ENCODE measurements at places on chromosomes 5 and 9. TPM values are rescaled to one million over a fixed set of nuclear protein-coding genes. Genes with fewer than 3 reads are reported as not detected.
A peak's percentile ranks its signal among the peaks of the same experiment; 100 is the strongest.

DNA sequence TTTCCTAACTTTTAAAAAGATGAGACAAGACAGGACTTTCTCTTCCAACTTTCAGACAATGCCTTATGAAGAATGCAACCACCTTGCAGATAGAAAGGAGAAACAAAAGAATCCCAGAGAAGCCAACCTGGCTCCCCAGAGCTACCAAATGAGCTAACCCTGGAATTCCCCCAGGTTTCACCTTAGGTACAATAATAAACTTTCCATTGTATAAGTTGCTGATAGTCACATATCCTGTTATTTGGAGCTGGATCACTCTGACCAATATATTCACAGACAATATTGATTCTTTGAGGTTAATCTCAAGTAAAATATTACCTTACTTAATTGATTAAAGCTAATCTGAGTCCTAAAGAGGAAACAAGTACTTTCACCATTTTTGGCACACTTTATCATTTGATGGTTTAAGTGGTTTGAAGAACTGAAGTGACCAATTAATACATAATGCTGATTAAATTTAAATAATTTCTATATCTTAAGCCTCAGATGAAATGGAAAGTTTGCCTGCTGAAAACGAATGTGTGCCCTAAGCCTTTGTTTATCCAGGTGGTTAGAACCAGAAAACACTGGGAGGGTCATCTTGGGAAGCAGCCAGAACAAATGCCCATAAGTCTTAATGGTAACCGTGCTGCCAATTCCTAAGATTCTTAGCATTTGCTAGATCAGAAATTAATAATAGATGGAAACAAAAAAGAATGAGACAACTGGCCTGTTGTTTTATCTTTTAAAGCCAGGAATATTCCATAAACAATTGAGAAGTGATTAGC lies 159.6 kb upstream of the SLC12A2 start:
- no peak for DNase-seq

GRCh38 chr5:172445866-172446265 lies 8.5 kb downstream of the SH3PXD2B start:
- DNase-seq, result no peak

DNA sequence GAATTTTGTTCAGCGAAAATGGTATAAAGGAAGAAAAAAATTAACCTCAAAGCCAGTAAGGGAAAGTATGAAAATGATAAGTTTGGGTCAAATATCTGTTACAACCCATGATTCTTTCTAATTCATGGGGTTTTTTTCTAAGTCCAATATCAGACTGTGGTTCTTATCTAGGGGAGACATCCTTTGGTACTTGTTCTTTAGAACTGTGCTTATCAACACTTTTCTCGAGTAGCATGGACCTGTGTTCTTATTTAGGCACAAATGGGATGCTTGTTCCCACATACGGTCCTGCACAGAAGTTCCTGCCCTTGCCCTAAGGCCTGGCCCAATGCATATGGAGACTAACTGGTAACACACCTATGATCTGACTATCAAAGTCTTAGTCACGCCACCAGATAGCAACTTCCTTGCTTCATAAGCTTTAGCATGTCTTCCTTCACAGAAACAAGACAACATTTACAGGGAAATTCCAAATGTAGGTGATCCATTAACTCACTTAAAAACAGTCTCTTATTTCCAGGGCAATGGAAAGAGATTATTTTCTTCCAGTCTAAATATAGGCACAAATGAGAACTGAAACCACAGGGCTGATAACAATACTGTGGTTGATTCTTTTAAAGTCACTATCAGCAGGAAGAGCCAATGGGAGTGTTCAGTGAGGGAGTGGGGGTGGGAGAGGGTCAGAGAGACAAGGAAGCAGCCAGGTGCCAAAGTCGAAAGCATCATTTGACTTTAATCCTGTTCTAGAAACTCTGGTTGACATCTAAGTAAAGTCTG lies 268.8 kb upstream of the ANKRD55 start:
- no peak for DNase-seq

DNA sequence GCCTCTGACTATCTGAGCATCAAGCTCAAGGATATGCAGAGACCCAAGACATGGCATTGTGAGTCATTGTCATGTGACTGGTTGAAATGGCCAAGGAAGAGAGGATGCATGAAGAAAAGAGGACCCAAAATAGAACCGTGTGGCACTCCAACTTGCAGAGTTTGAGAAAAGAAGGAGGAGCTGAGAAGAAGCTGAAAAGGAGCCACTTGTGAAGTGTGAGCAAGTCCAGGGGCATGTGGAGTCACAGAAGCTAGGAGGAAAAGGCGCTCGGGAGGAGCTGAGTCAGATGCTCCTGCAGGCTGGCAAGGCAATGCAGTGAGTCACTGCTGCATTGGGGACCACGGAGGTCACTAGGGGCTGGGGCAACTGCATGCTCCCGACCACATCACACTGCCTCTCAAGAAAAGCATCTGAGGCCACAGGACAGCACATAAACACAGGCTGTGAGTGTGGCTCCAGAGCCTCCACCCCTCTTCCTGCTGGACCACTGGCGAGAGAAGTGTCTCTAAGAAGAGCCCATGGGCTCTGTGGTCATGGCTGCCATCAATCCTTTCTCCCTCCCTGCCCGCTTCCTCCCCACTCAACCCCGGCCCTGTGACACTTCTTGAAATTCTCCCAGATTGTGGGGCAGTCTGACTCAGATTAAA lies 197.6 kb downstream of the DRD1 start:
- peak; percentile 99 for DNase-seq

KCTD16 gene
- total RNA-seq, result 0.12 TPM

EGFL7 gene
- 1.6 TPM for total RNA-seq

TAF1L gene
- not detected for total RNA-seq

RNF183 gene
- total RNA-seq, result not detected
